ENCODE measurements at places on chromosomes 16 and 17.

- no peak for DNase-seq
Measured at GRCh38 chr16:87202346-87202745, 114.8 kb downstream of the C16orf95 start.

- no peak for DNase-seq
Measured at GRCh38 chr17:50785946-50786570, 18.7 kb upstream of the ANKRD40CL start.

- DNase-seq, result no peak
Measured at GRCh38 chr16:82340531-82340930, 170.5 kb upstream of the MPHOSPH6 start.

- no peak for DNase-seq
Measured at GRCh38 chr16:85888405-85889331, 10.3 kb upstream of the IRF8 start.

DNA sequence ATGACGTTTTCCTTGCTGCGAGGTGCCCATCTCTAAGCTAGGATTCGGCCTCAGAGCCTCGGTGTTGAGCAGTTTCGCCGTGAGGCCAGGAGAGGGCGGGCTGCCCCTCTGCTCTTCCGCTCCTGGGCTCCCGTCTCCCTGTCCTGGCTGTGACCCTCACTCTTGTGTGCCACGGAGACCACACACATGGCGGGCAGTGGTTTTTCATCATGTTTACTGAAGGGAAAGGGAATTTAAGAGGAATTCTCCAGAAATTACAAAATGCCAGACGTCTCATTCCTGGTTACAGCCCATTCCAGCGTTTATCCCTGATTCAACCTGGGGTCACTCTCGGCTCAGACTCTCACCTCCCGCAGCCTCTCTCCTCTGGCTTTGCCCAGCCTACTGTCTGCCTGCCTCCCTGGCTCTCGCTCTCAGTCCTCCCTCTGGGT lies 96.8 kb upstream of the ELAC2 start:
- no peak for DNase-seq

DNA sequence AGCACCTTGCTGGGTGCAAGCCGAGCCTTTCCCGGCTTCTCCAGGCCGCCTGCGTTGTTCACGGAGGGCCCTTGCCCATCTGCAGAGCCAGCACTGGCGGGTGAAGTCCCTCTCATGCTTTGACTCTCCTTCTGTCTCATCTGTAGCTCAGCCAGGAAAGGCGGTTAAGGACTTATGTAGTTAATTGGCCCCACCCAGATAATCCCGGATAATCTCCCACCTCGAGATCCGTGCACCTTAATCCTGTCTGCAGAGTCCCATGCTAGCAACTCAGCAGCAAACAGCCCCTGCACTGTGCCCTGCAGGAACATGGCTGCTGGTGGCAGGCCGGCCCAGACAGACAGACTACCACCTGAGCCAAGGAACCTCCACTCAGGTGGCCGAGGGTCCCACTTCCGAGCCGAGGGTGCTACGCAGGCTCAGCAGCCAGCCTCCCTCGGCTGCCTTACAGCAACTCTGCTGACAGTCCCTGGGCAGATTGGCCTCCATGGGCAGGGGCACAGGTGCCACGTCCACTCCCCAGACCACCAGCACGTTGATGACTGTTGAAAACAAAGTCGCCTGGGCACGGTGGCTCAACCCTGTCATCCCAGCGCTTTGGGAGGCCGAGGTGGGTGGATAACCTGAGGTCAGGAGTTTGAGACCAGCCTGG lies 16.9 kb downstream of the RAB40C start:
- DNase-seq, result no peak

DNA sequence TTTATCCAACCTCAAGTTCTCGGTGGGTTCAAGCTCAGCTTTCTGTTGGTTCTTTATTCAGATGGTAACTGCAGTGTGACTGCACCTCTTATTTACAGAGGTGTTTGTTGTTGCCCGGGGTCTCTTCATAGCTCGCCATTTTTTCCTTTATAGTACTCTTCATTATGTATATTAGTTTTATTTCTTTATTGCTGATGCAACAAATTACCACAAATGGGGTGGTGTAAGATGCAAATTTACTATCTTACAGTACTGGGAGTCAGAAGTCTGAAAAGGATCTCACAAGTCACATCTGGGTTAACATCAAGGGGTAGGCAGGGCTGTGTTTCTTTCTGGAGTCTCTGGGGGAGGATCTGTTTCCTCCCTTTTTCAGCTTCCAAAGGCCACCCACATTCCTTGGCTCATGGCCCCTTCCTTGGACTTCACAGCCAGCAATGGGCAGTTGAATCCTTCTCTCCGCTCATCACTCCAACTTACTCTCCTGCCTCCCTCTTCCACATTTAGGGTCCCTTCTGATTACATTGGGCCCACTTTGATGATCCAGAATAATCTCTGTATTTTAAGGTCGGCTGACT lies 241.2 kb downstream of the HAPSTR1 start:
- DNase-seq, result no peak

DNA sequence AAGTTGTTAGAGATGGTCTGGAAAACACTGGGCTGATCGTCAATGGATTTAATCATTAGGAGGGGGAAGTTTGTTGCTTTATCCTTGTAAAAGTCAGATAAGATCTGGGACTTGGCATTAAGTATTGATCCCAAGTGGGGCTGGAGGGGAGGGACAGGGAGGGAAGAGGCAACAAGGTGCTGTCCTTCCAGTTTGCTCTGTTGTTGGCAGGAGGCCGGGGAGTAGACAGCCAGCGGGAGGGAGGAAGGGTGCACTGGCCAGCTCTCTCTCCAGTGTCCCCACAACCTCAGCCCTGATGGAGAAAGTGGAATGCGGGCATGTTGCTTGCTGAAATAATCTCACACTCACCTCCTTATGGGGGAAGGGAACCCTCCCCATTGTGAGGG lies 210.2 kb downstream of the CCDC182 start:
- no peak for DNase-seq

DNA sequence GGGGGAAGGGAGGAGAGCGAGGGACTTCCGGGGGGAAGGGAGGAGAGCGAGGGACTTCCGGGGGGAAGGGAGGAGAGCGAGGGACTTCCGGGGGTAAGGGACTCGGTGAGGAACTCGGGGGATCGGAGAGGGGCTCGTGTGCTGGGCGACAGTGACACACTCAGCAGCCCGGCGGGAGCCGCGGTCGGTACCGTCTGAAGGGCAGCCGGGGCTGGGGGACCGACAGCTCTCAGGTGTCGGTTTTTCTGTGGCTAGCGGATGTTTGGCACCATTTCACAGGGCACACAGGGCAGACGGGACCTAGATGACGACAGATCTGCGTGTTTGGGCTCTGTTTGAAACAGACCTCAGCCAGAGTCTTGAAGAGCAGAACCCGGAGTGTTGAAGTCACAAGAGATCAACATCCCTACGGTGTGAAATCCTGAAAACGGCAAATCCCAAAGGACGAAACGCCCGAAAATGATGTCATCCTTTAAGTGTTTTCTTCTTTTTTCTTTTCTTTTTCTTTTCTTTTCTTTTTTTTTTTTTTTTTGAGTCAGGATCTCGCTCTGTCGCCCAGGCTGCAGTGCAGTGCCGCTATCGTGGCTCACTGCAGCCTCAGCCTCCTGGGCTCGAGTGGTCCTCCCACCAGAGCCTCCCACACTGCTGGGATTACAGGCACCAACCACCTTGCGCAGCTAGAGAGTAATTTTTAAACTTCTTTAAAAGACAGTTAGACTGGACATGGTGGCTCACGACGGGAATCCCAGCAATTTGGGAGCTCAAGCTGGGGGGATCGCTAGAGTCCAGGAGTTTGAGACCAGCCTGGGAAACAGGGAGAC lies 23.9 kb downstream of the ZNF778 start:
- no peak for DNase-seq

- no peak for DNase-seq
Measured at GRCh38 chr17:65584604-65585521, 23.4 kb upstream of the AXIN2 start.

DNA sequence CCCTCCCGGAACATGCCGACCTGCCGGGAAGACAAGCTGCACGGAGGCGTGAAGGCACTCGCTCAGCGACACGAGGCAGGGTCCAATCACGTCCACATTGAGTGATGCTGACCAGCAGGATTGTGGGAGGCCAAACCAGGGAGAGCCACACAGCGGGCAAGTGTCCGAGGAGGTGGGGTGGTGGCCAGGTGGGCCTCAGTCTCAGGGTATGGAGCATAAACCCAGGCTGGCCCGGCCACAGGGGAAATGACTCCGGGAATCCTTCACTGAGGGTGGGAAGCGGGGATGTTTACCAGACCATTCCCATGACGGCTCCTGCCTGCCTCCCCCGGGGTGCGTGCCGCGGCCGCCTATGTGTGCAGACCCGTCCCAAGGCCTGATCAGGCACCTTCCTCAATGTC lies 62.5 kb downstream of the RPH3AL start:
- DNase-seq, result no peak

GRCh38 chr17:75111777-75112335 lies 2.1 kb downstream of the ARMC7 start:
- DNase-seq, result no peak

DNA sequence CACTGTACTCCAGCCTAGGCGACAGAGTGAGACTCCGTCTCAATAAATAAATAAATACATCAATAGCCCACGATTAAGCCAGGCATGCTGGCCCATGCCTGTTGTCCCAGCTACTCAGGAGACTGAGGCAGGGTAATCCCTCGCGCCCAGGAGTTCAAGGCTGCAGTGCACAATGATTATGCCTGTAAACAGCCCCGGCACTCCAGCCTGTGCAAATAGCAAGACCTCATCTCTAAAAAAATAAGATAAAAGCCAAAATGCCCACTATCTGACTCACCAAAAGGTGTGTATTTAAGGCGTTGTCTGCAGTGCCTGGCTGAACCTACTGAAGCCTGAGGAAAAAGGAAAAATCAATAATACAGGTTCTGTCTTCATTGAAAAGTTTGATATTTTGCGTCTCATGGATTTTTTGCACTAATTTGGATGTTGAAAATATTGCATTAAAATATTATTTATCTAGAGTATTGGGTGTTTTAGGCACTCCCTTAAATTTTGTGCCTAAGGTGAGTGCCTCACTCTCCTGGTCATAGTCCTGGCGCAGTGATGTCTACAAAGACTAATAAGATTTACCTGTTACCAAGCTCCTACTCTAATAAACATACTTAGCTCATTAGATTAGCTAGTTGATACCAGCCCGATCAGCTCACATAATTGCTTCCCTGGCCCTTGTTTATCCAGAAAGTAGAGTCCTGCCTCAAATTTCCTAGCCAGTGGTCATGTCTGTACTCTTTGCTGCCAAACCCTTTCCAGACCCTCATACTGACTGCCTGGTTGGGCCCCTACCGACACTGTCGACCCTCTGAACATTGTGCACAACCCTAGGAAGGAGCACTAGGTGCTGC lies 24.7 kb upstream of the TOB1 start:
- DNase-seq, result no peak

DNA sequence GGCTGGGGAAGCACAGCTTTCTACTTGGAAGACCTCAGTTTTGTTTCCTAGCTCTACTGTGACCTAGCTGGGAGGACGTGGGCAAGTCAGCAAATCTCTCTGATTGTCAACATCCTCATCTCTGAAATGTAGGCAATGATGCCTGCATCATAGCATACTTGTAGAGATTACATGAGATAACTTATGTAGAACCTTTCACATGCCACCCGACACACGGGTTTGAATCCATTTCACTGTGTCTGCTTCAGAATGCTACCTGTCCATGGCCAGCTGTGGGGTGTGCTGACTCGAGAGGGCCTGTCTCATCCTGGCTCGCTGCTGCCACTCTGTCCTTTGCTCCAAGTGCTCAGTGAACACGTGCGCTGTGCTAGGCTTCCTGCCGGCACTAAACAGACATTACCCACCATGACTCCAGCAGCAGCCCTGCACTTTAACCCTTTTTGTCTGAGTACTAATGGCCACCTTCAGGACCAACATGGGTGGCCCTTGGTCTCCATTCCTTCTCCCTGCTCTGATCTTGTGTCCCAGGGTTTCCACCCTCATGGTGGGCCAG lies 7.4 kb downstream of the ADAP2 start:
- no peak for DNase-seq

DNA sequence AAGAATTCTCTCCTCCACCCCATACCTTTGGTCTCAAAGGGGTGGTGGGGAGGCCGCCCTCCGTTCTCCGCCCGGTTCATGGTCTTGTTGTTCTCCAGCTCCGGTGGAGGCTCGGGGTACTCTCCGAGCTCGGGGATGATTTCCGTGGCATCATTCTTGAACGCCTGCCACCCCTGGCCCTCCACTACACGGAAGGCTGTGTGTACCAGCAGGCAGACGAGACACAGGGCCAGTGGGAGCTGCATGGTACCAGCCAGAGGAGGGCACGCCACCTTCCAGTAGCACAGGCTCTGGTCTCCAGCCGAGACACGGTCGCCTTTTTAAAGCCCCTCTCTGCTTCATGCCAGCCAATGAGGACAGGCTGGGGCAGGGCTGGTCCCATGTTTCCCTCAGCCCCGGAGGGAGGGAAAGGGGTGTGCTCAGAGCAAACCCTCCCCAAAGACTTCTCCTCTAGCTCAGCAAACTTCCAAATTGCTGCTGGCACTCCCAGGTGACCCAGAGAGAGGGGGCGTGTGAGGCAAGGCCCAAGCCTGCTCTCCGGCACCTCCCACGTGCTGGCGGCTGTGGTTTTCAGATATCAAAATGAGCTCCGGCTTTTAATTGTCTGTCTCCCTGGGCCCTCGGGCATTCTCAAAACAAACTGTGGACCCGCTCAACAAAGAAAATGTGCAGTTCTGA lies at the start of gene SOST:
Gene SOST (minus strand): TSS at position 295 of the 678 bp plus-strand sequence. CDS start 50 bp downstream, at position 245.
- DNase-seq, result no peak

GRCh38 chr17:33864758-33865229 lies 390.3 kb upstream of the CCL2 start:
- no peak for DNase-seq

DNA sequence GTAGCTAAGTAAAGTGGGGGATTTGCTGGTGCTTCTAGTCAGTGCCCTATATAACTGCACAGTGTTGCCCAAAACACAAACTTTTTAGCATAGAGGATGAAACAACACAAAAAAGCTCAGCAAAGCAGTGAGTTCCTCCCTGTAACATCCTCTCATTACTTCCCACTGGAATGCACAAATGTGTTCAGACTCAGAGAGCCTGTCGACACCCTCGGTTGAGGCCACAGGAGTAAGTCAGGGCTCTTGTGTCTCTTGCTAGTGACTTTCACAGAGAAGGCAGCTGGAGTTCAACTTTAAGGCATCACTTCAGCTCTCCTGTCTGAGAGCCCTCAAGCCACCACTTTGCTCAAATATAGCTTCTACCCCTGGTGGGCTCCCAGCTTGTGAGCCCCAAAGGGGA lies 107.2 kb upstream of the NETO2 start:
- DNase-seq, result no peak

GRCh38 chr16:75679366-75679765 lies 2.6 kb upstream of the CPHXL2 start:
- no peak for DNase-seq

DNA sequence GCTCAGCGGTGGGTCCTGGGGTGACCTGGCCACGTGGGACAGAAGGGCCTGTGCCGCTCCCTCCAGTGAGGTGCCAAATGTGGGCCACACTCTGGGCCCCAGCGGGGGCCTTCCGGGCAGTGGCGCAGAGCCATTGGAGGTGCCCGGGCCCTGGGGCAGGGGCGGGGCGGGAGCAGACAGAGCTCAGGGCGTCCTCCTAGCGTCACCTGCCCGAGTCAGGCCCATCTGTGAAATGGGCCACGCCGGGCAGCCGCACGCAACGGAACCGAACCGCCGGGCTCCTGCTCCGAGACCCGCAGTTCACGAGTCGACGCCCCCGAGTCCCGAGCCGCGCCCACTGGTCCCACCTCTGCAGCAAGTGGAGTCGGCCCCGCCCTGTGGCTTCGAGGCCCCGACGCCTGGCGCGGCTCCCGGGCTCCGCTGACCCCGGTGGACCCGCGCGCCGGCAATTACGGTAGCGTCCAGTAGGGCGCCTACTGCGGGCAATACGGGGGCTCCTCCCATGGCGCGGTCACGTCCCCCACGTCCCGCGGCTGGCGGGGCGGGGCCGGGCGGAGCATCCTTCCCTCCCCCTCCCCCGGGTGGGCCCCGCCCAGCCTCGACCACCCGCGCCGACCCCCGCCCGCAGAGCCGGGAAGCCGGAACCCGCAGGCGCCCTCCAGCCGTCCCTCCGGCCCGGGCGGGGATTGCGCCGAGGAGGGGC lies 1.9 kb downstream of the SLC16A3 start:
- no peak for DNase-seq

Data from esophagus squamous epithelium (tissue), 5 donors.